Muscle of leg (tissue), 16 donors: ENCODE measurements at places on chromosomes 13 and 19. TPM values are rescaled to one million over a fixed set of nuclear protein-coding genes. Genes with fewer than 3 reads are reported as not detected.

CBLC gene
- not detected for total RNA-seq

DNA sequence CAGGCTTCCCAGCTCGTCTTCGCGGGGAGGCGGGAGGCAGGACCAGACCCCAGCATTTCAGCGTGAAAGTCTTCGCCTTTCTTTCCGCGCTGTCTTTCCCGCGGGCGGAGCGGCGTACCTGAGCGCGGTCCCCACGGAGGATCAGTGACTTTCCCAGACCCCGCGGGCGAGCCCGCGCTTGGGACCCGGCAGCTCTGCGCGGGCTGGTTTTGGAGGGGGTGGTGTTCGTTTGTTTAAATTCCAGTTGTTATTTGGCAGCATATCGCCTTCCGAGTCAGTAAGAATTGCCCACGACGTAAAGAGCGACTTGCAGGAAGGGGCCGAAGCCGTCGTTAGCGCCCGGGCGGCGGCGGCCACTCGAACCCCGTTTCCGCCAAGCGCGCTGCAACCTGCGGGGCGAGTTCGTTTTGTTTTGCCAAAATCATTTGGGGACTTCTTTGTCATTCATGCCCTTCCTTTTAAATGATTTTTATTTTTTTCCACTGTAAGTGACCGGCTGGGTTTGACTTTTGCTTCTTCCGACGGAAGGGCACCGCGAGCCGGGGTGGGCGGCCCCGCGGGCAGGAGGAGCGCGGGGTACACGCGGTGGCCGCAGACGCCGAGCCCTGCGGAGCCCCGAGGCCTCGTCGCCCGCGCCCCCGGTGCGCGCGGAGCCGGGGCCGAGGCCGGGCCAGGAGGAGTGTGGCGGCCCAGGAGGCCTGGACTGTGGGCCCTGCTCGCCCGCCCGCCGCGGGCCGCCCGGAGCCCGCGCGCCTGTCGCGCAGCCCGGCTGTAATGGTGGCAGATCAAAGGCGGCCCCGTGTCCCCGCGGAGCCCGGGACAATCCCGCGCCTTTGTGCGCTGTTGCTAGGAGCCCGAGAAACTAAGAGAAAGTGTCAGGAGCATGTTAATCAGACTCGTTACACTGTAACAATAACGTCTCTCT lies 75.9 kb downstream of the ZIC5 start:
- peaks cover 83% of the 10 kb centered on the region for H3K27me3 ChIP-seq
- peak overlapping the region; percentile 10 for H3K4me3 ChIP-seq
- no peak overlapping the region for H3K27ac ChIP-seq
- H3K36me3 ChIP-seq = no peaks in the 10 kb centered on the region

CASP14 gene
- not detected for total RNA-seq

NCCRP1 gene
- total RNA-seq = 0.04 TPM

DNA sequence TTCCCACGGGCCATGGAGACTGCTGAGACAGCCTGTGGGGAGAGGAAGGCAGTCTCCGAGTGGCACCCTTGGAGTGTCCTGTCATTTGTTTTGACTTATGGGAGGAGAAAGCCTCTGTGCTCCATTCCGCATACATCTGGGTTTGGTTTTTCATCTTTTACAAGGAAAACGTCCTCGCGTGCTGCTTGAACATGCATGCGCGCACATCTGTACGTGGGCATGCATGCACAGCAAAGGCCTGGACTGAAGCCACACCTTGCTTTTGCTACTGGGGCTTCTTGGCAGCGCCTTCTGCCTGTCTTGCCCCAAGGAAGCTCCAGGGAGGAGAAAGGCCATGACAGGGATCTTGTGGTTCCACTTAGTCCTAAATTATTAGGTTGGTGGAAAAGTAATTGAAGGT lies 44.0 kb downstream of the SUGP2 start:
- no peak overlapping the region for H3K27ac ChIP-seq
- H3K27me3 ChIP-seq = peaks cover 5% of the 10 kb centered on the region
- peaks cover 40% of the 10 kb centered on the region for H3K36me3 ChIP-seq
- H3K4me1 ChIP-seq = peaks cover 8% of the 10 kb centered on the region
- no peak overlapping the region for H3K4me3 ChIP-seq
- DNase-seq = no peak

DNA sequence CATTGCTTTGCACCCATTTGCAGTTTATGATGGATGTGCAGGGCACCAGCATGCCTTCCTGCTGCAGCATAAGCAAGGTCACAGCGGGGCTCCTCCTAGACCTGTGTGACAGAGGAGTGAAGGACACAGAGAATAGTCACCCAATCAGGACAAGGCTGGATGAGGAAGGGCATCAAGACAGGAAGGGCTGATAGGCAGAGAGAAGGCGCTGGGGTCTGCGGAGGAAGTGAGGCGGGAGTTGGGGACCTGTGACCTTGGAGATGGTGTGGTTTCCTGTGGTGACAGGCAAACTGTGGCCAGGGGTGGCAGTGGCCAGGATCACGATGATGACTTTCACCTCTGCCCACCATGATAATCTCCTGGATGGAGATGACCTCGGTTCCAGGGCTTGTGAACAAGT lies 16.4 kb upstream of the KCTD15 start:
- H3K27ac ChIP-seq = no peak overlapping the region
- no peak overlapping the region for H3K4me3 ChIP-seq

ZNF415 gene
- 13.0 TPM for total RNA-seq

DNA sequence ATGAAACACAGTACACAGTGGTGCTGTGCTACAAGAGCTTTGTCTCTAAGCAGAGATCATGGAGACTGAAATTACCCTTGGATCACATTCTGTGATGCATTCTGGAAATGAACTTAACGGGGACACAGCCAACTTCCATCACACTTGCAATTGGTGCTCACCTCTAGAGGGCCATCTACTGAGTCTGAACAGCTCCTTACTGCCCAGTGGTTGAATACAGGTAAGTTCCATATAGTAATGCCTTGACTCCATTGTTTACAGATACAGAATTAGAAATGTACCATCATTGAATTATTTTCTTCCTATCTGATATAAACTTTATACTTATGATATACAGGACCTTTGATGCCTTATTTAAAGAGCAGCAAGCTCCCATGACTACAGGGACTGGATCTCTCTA lies 686.4 kb downstream of the PCDH9 start:
- no peaks in the 10 kb centered on the region for H3K27me3 ChIP-seq
- peak; percentile 36 for DNase-seq
- no peak overlapping the region for H3K4me3 ChIP-seq
- no peak overlapping the region for H3K27ac ChIP-seq
- H3K36me3 ChIP-seq = no peaks in the 10 kb centered on the region

ZNF98 gene
- total RNA-seq = 0.40 TPM

DNA sequence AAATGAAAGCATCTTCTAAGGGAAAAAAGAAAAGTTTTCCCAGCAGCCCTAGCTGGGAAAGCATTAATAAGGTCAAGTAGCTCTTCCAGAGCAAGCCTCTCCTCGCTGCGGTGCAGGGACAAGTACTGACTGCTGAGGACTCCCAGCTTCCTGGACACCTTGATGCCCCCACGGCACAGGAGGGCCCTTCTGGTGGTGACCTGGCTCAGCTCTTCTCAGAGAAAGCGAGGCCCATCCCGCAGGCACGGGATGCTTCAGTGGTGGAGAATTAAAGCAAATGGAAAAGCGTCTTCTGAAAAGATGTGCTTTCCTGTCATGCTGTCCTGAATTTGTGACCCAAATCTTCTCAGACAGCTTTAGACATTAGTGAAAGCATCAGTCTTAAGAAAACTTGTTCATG lies 38.8 kb upstream of the LATS2 start:
- no peaks in the 10 kb centered on the region for H3K4me1 ChIP-seq
- no peak overlapping the region for H3K27ac ChIP-seq
- no peaks in the 10 kb centered on the region for H3K36me3 ChIP-seq
- H3K27me3 ChIP-seq = no peaks in the 10 kb centered on the region
- no peak for DNase-seq

ZNF844 gene
- 12.9 TPM for total RNA-seq

TTC9B gene
- total RNA-seq = 0.09 TPM

DNA sequence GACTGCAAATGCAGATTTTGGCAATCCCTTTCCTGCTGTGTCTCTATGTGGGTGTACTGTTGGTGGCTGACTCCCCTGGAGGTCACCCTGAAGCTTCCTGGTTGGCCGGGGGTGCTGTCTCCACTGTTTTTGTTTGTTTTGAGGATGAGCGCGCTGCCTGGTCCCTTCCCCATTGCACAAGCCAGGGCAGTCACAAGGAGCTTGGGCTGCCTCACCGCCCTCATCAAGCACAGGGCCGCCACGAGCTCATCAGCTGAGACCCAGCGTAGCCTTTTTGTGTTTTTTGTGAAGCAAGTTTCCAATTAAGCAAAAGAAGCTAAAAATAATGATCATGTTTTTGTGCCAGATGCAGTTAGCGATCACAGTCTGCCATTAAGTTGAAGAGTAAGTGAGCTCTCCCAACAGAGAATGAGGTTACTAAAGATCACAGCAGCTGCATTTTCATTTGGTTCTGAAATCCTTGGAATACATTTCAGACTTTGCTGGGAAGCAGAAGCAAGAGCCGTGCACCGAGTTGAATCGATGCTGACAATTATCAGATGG lies 57.8 kb downstream of the GGACT start:
- H3K36me3 ChIP-seq = peaks cover 34% of the 10 kb centered on the region
- H3K4me1 ChIP-seq = no peaks in the 10 kb centered on the region
- no peak overlapping the region for H3K27ac ChIP-seq
- peak; percentile 59 for DNase-seq

GRCh38 chr13:97141564-97142005 lies 80.5 kb upstream of the MBNL2 start:
- no peaks in the 10 kb centered on the region for H3K27me3 ChIP-seq
- no peaks in the 10 kb centered on the region for H3K36me3 ChIP-seq
- no peak overlapping the region for H3K4me3 ChIP-seq
- peaks cover 7% of the 10 kb centered on the region for H3K4me1 ChIP-seq

GRCh38 chr19:45578861-45579260 lies 5.7 kb downstream of the OPA3 start:
- no peaks in the 10 kb centered on the region for H3K27me3 ChIP-seq
- no peak overlapping the region for H3K27ac ChIP-seq
- no peaks in the 10 kb centered on the region for H3K36me3 ChIP-seq

PRR20D gene
- not detected for total RNA-seq

DNA sequence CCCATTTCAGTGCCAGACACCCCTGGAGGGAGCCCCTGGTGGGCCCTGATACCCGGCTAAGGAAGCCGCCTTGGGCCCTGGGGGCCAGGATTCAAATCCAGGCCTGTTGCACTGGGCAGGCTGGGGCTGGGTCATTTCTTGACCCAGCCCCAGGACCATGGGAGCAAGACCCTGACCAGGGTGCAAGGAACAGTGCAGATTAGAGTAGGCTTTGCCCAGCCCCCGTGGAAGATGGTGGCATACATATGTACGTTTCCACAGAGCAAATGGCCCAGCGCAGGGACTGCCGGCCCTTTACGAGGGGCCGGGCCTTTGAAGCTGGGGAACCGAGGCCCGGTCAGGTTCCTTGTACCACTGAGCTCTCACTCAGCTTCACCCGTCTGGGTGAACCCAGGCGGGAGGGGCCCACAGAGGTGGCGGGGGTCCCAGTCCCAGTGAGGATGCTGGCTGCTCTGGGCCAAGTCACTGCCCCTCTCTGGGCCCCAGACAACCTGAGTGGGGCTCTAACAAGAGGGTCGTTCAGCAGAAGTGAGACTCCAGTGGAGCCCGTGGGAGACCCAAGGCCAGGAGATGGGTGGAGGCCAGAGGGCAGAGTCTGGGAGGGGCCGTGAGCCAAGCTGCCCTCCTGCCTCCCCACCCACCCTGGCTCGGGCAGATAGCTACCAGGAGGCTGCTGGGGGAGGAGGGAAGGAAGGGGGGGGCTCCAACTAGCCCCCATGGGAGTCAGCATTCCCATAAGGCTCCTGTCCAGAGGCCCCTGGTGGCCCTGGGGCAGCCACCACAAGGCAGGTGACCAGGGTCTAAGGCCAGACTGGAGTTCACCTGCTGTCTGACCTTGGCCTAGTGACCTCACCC lies 2.7 kb downstream of the MKNK2 start:
- H3K36me3 ChIP-seq = peaks cover 48% of the 10 kb centered on the region
- H3K4me1 ChIP-seq = peaks cover 67% of the 10 kb centered on the region
- H3K27ac ChIP-seq = peak overlapping the region; percentile 29
- H3K4me3 ChIP-seq = no peak overlapping the region

DNA sequence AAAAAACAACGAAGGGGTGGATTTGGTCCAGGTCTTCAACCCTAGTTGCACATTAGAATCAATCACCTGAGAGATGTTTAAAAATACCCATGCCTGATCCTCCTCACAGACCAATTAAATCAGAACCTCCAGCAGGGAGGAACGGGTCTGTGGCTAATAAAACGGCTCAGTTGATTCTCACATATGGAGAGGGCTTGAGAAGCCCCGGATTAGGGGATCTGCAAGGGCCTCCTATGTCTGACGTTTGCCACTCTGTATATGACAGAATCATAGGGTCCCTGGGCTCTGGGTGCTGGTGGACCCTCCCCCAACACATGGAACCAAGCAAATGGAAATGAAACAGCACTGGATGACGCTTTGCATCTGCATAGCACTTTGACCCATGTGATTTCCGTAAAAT lies 36.7 kb upstream of the C13orf42 start:
- H3K4me3 ChIP-seq = no peak overlapping the region
- no peaks in the 10 kb centered on the region for H3K27me3 ChIP-seq
- no peak for DNase-seq
- H3K36me3 ChIP-seq = no peaks in the 10 kb centered on the region
- peaks cover 3% of the 10 kb centered on the region for H3K4me1 ChIP-seq

- no peak overlapping the region for H3K27ac ChIP-seq
- no peak overlapping the region for H3K4me3 ChIP-seq
- H3K36me3 ChIP-seq = no peaks in the 10 kb centered on the region
- no peaks in the 10 kb centered on the region for H3K27me3 ChIP-seq
- H3K4me1 ChIP-seq = no peaks in the 10 kb centered on the region
Observed at GRCh38 chr13:70964874-70965273, 856.6 kb upstream of the KLHL1 start.

- H3K36me3 ChIP-seq = no peaks in the 10 kb centered on the region
- no peaks in the 10 kb centered on the region for H3K4me1 ChIP-seq
- no peak for DNase-seq
Observed at GRCh38 chr13:48817166-48817802, 158.4 kb upstream of the FNDC3A start.

- peaks cover 38% of the 10 kb centered on the region for H3K36me3 ChIP-seq
- H3K4me3 ChIP-seq = peak overlapping the region; percentile 73
- peaks cover 25% of the 10 kb centered on the region for H3K4me1 ChIP-seq
- H3K27ac ChIP-seq = peak overlapping the region; percentile 88
- peak; percentile 54 for DNase-seq
Observed at GRCh38 chr19:55406826-55407549, 600 bp downstream of the UBE2S start.

- H3K4me1 ChIP-seq = no peaks in the 10 kb centered on the region
- H3K36me3 ChIP-seq = peaks cover 25% of the 10 kb centered on the region
- no peak overlapping the region for H3K4me3 ChIP-seq
- DNase-seq = no peak
Observed at GRCh38 chr19:23095418-23095817, 21.4 kb upstream of the ZNF730 start.
